ENCODE measurements at places on chromosomes 3 and 15.
A peak's percentile ranks its signal among the peaks of the same experiment; 100 is the strongest.

- no peak overlapping the region for H3K4me3 ChIP-seq
- H3K4me1 ChIP-seq = no peaks in the 10 kb centered on the region
- no peaks in the 10 kb centered on the region for H3K27me3 ChIP-seq
- DNase-seq = no peak
- H3K36me3 ChIP-seq = no peaks in the 10 kb centered on the region
Observed at GRCh38 chr3:17800232-17800631, 57.8 kb upstream of the TBC1D5 start.

GRCh38 chr3:145170121-145170520 is 990.9 kb downstream of the PLOD2 start:
- H3K4me1 ChIP-seq = no peaks in the 10 kb centered on the region
- no peaks in the 10 kb centered on the region for H3K36me3 ChIP-seq
- H3K27me3 ChIP-seq = no peaks in the 10 kb centered on the region
- H3K4me3 ChIP-seq = no peak overlapping the region
- DNase-seq = no peak

- H3K27me3 ChIP-seq = peaks cover 1% of the 10 kb centered on the region
- no peak overlapping the region for H3K4me3 ChIP-seq
- H3K27ac ChIP-seq = no peak overlapping the region
- no peak for DNase-seq
Observed at GRCh38 chr3:10511809-10512494, 6.6 kb upstream of the ATP2B2 start.

DNA sequence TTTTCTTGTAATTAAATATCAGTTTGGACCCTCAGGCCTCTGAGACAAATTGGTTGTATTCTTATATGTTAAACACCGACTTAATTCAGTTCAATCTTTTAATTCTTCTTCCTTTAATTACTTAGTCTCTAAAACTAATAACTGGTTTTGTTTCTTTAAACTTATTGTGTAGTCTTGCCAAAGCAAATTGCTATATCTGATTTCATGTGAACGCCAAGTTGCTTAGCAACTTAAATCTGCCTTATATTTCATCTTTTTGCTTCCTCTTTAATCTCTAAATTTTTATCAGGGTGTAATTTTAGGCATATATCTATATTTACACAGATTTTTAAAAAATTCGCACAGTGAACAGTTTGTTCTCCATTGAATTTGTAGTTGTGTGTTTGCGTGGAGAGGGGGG is 82.2 kb downstream of the CADM2 start:
- DNase-seq = no peak
- H3K36me3 ChIP-seq = no peaks in the 10 kb centered on the region
- H3K4me3 ChIP-seq = no peak overlapping the region
- H3K27me3 ChIP-seq = no peaks in the 10 kb centered on the region

- H3K36me3 ChIP-seq = no peaks in the 10 kb centered on the region
- H3K4me1 ChIP-seq = peaks cover 28% of the 10 kb centered on the region
- peak overlapping the region; percentile 61 for H3K27ac ChIP-seq
- DNase-seq = no peak
Observed at GRCh38 chr15:78050826-78051225, 26.7 kb downstream of the TBC1D2B start.

- H3K4me1 ChIP-seq = no peaks in the 10 kb centered on the region
- H3K27me3 ChIP-seq = no peaks in the 10 kb centered on the region
- no peak for DNase-seq
Observed at GRCh38 chr3:153906366-153906765, 214.8 kb upstream of the ARHGEF26 start.

DNA sequence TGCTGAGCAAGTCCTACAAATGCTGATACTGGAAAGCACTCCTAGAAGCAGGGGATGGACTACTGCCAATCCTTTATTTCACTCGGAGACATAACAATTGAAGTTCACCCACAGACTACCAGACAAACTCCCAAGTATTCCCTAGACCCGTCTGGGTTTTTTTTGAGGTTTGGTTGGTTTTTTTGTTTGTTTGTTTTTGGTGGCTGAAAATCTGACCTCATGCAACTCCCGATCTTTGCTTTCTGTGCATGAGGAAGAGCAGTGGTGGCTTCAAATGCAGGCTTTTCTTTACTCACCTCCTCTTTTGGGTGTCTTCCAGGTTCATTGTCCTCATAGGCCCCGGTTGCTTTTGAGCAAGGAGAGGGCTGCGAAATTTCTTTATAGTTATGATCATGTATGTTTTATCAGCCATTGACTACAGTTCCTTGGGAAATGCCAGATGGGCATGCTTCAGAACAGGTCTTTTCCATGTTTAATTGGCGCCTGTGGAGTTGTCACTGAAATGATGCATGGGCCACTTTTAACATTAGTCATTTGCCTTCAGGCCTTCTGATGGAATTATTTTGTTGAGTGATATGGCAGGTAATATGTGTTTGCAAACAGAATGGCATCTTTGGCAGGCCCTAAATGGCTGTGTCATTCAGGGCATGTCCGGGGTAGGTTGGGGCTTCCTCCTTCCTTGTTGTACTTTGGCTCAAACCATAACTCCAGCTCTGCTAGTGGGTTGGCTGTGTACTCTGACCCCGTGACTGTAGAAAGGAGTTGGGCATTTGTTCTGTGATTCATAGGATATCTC is 81.3 kb upstream of the ZBED2 start:
- peak overlapping the region; percentile 53 for H3K4me3 ChIP-seq
- H3K27ac ChIP-seq = peak overlapping the region; percentile 71
- H3K27me3 ChIP-seq = no peaks in the 10 kb centered on the region
- H3K36me3 ChIP-seq = no peaks in the 10 kb centered on the region

DNA sequence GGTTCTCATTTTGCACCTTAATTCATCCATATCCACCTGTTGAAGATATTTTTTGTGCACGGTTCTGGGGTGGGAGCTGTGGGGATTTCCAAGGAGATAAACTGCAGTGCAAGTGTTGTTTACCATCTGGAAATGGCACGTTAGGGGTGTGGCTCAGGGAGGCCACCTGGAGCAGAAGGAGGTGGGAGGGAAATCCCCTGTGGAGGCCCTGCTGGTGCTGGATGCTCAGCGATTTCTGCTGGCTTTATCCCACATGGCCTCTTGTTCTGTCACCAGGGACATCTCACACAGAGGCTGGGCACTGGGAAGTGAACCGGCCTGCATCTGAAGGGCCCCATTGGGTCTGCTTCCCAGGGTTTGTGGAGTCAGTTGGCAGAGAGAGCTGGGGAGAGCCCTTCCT is 24.3 kb downstream of the TRPM1 start:
- no peaks in the 10 kb centered on the region for H3K27me3 ChIP-seq
- H3K4me3 ChIP-seq = no peak overlapping the region
- peak; percentile 69 for DNase-seq
- no peaks in the 10 kb centered on the region for H3K36me3 ChIP-seq

GRCh38 chr15:51266656-51267050 is 71.7 kb downstream of the CYP19A1 start:
- peaks cover 8% of the 10 kb centered on the region for H3K27me3 ChIP-seq
- H3K36me3 ChIP-seq = no peaks in the 10 kb centered on the region
- peaks cover 5% of the 10 kb centered on the region for H3K4me1 ChIP-seq
- H3K4me3 ChIP-seq = peak overlapping the region; percentile 34
- DNase-seq = no peak

DNA sequence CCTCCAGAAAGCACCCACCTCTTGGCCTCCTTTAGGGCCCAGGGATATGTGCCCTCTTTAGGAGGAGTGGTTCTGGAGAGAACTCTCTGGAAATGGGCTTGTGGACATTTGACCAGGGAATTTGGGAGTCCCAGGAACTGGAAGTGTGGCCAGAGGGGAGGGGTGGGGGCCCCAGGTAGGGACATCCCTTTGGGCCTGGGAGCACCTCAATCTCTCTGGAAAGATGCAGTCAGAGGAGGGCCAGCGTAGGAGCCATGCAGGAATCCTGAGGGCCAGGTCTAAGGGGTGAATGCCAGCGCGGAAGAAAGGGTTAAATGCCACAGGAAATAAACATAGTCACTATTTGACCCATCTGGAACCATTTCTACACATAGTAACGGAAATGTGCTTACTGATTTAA is 50.3 kb upstream of the ITGA11 start:
- no peak overlapping the region for H3K4me3 ChIP-seq
- DNase-seq = no peak
- no peaks in the 10 kb centered on the region for H3K4me1 ChIP-seq
- no peak overlapping the region for H3K27ac ChIP-seq
- no peaks in the 10 kb centered on the region for H3K36me3 ChIP-seq
- H3K27me3 ChIP-seq = no peaks in the 10 kb centered on the region

DNA sequence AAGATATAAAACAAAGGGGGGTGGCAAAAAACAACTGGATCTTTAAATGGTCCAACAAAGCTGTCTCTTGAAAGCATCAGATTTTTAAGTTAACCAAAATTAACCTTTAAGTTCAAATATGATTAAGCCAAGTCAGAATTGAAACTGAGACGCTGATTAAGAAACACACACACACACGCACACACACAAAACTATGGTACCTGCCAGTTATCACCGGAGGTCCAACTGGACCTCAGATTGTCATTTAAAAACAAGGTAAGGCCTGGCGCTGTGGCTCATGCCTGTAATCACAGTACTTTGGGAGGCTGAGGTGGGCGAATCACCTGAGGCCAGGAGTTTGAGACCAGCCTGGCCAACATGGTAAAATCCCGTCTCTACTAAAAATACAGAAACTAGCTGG is 10.4 kb downstream of the ARF4 start:
- no peak for DNase-seq
- no peaks in the 10 kb centered on the region for H3K4me1 ChIP-seq
- H3K27me3 ChIP-seq = no peaks in the 10 kb centered on the region
- no peak overlapping the region for H3K4me3 ChIP-seq

DNA sequence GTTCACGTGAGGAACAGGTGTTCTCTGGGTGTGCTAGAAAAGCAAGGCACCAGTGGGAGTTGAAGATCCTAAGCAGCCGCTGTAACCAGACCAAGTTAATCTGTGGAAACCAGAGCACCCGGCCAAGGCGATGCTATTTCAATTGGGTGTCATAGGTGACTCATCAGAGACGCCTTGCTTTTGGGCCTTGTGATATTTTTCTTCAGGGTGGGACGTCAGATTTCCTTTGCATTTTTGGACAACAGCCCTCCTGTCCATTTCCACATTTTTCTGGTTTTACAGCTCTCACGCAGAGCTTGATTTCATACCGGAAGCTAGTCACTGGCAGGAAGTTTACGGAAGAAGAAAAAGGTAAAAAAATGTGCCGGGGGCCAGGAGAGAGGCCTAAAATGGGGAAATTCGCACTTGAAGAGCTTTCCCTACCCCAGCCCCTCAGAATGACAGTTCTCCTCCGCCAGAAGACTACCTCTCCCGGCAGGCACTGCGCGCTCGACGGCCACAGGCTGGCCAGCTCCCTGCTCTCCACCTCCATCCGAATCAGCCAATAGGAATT is 471 bp upstream of the KBTBD8 start:
- H3K36me3 ChIP-seq = no peaks in the 10 kb centered on the region
- H3K27ac ChIP-seq = no peak overlapping the region
- H3K4me3 ChIP-seq = peak overlapping the region; percentile 94
- DNase-seq = peak; percentile 28
- H3K4me1 ChIP-seq = no peaks in the 10 kb centered on the region
- no peaks in the 10 kb centered on the region for H3K27me3 ChIP-seq

- no peak overlapping the region for H3K4me3 ChIP-seq
- no peaks in the 10 kb centered on the region for H3K4me1 ChIP-seq
- H3K27me3 ChIP-seq = no peaks in the 10 kb centered on the region
- no peak overlapping the region for H3K27ac ChIP-seq
Observed at GRCh38 chr3:46094506-46094905, 67.2 kb upstream of the XCR1 start.

- no peaks in the 10 kb centered on the region for H3K4me1 ChIP-seq
- H3K27ac ChIP-seq = peak overlapping the region; percentile 65
- no peak overlapping the region for H3K4me3 ChIP-seq
- peak; percentile 72 for DNase-seq
- H3K27me3 ChIP-seq = no peaks in the 10 kb centered on the region
- H3K36me3 ChIP-seq = no peaks in the 10 kb centered on the region
Observed at GRCh38 chr3:189316296-189317019, 144.7 kb downstream of the TPRG1 start.
